ENCODE measurements at places on chromosomes 5 and 9.

DNA sequence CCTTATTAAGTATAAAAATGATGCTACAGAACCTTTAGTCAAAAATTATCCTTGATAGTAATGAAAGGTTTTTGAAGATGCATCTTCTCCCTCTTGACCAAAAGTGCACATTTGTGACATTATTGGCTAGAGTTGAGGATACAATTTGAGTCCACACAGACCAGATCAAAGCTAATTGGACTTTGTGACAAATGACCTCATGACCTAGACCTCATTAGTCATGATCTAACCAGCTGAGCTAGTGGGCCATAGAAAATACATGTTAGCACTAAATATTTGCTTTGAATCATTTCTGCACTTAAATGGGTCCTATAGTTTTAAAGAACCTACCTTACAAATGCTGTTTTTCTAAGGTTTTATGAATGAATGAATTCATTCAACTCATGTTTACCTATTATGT lies 182.1 kb downstream of the RFX3 start:
- DNase-seq = no peak

GRCh38 chr5:130110328-130110727 lies 206.1 kb downstream of the CHSY3 start:
- DNase-seq = no peak

DNA sequence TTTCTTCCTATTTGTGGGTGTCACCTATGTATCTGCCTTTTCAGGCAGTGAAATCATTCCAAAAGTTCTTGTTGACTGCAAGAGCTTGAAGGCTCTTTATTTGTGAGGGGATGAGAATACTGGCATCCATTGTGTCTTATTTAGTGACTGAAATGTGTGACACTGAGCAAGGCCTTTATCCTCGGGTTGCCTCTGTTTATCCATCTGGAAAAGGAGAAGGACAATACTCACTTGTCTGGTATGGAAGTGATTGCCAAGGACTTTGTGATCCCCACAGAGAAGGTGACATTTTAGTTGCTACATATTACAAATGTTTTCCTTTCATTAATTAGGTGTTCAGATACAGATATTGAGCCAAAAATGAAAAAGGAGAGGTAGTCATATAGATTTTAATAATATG lies 80.2 kb downstream of the ARRDC3 start:
- no peak for DNase-seq

DNA sequence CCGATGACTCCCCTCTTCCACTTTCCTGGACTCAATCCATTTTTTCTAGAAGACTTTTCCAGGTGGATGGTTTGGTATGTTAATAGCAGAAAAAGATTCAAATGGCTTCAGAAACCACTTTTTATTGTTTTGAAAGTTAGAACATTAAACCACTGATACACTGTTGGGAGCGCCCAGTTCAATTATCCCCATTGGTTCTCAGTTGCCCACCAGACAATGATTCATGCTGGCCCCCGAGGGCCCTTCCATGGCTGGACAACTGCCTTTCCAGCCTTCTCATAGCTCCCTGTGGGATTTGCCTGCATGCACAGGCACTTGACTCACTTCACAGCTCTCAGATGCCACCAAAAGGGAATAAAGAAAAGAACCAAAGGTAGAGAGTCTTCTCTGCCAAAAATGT lies 21.3 kb upstream of the ANKRD34B start:
- DNase-seq = no peak

- DNase-seq = no peak
Measured at GRCh38 chr5:66904189-66904588, 292.4 kb downstream of the CD180 start.

DNA sequence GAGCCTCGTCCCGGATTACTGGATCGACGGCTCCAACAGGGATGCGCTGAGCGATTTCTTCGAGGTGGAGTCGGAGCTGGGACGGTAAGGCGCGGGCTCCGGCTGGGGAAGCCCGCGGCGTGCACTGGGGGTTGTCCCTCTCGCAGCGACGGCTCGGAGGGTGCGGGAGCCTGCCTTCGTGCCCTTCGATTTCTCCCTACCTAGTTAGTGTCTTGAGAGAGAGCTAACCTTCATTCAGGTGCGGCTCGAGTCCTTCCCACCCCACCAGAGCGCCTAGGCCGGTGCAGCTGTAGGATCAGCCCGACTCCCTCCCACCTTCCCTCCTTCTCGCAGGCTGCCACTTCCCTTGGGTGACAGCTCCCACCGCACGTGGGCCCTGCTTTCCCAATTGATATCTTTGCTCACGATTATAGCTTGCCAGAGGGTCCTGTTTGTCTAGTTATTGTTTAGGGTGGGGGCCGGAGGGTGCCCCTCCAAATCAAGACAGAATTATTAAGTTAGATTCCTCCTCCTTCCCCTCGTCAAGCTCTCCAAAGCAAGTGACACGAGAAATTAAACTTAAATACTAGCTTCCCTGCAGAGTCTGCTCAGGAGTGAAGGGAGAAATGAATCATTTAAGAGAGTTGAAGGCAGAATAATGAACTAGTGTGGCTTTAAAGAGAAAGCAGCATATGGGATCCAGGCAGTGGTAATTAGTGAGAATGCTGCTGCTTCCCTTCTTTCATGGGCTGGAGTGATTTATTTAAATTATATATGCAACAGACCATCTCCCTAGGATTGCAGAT lies 569 bp downstream of the CAMK4 start:
- peak; percentile 79 for DNase-seq

- no peak for DNase-seq
Measured at GRCh38 chr5:154627698-154628678, 127.2 kb upstream of the LARP1 start.

DNA sequence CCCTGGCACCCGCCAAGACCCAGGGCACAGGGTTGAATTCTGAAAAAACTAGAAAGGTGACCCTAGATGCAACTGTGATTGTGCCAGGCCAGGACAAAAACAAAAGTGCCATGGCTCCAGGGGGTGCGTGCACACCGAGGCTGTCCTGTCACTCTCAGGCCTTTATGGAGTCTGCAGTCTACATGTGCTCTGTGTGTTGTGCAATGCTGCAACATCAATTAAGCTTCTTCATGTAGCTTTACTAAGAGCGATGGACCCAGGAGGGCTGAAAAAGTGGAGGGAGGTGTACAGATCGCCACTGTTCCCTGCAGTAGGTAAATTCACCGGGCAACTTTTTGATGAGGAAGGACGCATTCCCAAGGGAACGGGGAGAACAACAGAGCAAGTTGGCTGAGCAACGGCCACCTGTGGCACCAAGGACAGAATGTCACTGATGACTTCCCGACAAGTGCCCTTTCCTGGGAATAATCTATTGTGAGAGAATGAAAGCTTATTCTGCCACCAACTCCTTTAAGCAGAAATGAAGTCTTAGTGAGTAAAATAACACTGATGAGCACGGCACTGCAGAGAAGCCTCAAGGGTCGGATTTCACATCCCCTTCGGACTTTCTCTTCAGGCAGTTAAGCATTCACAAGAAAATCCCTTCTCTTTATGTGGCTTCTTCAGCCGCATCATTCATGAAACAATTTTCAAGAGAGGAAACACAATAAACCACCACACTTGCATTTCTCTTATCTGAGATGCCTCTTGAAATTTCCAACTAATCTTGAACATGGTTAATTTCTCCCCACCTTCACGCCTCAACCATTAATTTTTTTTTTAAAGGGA lies 149.6 kb downstream of the DROSHA start:
- DNase-seq = no peak

- DNase-seq = no peak
Measured at GRCh38 chr9:72440992-72441847, 76.2 kb upstream of the ZFAND5 start.

GRCh38 chr5:130102375-130102774 lies 198.1 kb downstream of the CHSY3 start:
- no peak for DNase-seq

GRCh38 chr9:79688363-79688762 lies 116.6 kb downstream of the TLE4 start:
- no peak for DNase-seq

- DNase-seq = no peak
Measured at GRCh38 chr5:89695371-89695770, 714.2 kb downstream of the CETN3 start.

Measured in activated T-cell treated with anti-CD3 and anti-CD28 coated beads, Interleukin-2, amount 50 U/mL, for 24 hours (primary cell).